ENCODE measurements at places on chromosomes 16 and 17. TPM values are rescaled to one million over a fixed set of nuclear protein-coding genes. Genes with fewer than 3 reads are reported as not detected.

DNA sequence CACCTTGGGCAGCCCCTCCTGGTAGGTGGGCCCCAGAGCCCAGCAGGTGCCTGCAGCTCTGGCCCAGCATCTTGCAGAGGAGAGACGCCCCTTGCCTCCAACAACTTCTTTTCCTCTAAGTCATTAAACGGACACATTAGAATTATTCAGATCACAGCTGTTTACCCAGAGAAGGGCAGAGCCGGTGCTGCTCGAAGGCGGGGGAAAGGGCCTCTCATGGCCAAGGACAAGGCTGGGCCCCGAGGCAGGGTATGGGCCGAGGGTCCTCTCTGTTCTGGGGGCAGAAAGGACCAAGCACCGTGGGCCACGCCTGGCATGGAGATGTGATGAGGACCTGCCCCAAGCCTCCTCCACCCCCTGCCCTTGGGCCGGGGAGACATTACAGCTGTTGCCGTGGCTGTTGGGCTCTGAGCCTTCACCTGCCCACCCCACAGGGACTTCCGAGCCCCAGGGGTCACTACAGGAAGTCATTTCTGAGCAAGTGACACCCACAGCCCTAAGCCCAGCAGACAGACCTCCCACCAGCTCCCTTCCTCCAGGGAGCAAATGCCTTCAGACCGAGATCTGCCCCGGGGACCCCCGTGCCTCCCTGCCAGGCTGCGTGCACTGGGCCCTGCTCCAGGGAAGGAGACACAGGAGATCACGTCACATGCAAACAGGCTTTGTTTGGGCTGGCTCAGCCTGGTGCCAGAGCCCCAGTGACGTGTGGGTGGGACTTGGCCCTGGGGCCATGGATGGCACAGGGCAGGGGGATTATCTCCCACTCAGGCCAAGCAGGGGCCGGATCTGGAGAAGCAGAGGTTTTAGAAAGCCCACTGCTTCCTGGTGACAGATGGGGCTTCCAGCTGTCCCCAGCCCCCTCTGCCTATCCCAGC lies 699 bp upstream of the PVALEF start:
- DNase-seq: no peak

DNA sequence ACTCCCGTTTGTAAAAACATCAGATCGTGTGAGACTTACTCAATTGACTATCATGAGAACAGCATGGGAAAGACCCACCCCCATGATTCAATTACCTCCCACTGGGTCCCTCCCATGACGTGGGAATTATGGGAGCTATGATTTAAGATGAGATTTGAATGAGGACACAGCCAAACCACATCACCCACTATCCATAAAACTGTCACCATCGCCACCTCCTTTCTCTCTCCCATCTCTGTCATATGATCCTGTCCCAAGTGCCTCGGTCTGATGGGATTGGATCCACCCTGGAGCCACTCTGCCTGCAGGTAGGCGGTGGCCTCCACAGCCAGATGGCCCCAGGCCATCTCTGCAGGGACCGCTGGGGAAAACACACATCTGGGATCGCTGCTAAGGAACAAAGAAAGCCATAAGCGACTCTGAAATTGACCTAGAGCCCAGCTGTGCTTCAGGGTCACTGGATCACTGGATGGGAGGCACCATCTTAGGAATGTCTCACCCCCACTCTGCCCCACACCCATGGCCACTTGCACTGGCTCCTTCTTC lies 61.2 kb downstream of the TMEM186 start:
- no peak for DNase-seq

The GP1BA gene
- total RNA-seq: not detected

The KCNJ18 gene
- not detected for total RNA-seq

The IL17C gene
- total RNA-seq: not detected

- no peak for DNase-seq
Measured at GRCh38 chr16:75343286-75343685, 90.0 kb downstream of the CFDP1 start.

The C1QTNF8 gene
- total RNA-seq: 4.3 TPM

GRCh38 chr17:68674029-68674925 lies 73.1 kb upstream of the FAM20A start:
- DNase-seq: no peak

DNA sequence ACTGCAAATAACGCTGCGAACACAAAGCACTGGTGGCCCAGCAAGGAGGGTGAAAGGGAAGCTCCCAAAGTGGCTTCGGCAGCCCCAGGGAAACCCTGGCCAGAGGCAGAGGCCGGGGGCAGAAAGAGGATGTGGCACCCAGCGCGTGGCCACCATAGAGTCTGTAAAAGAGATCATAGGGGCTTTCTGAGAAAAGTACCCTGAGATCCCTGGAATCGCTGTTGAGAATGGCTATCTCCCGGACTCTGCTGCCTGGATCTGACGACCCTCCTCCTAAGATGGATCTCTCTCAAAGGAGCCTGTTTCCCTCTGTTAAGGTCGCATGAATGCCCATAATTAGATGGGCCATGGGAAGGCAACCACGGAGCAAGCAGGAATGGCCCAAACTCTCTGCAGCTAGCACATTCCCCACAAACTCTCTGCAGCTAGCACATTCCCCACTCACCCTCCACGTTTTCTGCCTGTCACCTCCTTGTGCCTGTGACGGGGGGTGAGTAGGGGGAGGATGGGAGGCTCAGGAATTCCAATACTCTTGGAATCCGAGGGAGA lies 364.4 kb downstream of the XYLT1 start:
- no peak for DNase-seq

The UTS2R gene
- total RNA-seq: 0.27 TPM

The KREMEN2 gene
- total RNA-seq: not detected

DNA sequence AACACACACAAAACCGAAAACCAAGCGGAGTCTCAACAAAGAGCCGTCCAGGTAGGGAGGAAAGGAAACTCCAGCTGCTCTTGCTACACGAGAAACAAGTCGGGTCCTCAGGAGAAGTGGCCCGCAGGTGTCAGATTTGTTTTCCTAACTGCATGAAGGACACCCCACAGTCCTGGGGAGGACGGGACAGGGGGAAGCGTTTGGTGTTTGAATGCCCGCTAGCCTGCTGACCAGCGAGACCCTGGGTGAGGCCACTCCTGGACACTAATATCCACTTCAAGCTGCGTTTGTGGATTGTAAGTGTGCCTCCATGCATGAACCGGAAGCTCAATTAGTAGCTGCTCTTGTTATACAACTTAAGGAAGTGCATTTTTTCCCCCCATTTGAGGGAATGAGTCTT lies 299.5 kb downstream of the MAF start:
- no peak for DNase-seq

DNA sequence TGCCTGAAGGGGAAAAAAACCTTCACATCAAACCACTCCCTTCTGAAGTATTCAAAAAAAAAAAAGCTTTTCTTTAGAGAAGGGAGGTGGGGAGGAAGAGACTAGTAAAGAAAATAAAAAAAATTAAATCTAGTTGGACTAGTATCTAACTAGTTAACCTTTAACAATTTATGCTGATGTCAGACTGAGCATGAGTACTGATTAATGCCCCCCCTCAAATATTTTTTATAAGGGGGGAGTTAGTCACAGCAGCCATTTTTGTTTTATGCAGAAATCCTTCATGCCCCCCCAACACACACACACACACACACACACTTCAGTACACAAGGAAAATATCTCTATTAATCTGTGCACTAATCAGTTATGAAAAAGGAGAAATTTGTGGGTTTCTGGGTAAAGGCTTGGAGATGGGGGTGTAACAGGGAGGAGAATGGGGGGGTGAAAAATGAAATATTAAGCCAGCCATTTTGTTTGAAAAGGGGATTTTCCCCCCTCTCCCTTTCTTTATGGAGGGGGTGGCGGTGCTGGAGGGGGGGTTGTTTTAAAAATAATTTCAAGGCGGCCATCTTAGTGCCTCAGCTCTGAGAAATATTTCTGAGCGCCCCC lies 4.7 kb upstream of the CHD3 start:
- no peak for DNase-seq

GRCh38 chr17:78972507-78973105 lies 7.1 kb downstream of the LGALS3BP start:
- DNase-seq: no peak

DNA sequence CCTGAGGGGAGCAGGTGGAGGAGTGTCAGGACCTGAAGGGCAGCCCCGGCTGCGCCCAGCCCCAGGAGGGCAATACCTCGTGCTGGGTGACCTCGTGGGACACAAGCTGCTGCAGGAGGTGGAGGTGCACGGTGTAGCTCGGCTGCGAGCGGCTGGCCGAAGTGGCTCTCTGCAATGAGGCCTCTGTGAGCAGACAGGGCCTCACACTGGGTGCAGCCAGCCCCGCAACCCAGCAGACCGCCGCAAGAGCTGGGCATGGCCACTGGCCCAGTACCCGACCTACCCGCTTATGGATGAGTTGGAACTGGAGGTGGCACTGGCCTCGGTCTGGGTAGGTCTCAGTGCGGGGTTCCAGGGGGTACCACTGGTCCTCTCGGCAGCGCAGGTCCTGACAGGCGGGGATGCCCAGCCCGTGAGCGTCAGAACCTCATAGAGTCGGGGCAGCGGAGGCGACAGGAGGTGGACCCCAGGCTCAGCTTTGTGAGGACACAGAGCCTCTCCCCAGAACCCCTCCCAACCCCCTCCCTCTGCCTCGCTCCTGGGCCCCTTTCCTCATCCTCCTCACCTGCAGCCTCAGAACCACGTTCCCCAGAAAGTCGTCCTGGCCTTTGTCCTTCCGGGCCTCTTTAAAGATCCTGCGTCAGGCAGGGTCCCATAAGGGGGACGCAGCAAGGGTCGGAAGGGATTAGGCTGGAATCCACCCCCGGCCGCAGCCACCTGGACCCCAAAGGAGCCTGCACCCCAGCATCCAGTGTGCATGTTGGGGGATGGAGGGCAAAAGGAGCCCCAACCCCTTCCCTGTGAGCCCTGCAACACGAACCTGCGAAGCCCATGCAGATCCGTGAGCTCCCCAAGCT lies 4.0 kb downstream of the UNC13D start:
- DNase-seq: no peak

DNA sequence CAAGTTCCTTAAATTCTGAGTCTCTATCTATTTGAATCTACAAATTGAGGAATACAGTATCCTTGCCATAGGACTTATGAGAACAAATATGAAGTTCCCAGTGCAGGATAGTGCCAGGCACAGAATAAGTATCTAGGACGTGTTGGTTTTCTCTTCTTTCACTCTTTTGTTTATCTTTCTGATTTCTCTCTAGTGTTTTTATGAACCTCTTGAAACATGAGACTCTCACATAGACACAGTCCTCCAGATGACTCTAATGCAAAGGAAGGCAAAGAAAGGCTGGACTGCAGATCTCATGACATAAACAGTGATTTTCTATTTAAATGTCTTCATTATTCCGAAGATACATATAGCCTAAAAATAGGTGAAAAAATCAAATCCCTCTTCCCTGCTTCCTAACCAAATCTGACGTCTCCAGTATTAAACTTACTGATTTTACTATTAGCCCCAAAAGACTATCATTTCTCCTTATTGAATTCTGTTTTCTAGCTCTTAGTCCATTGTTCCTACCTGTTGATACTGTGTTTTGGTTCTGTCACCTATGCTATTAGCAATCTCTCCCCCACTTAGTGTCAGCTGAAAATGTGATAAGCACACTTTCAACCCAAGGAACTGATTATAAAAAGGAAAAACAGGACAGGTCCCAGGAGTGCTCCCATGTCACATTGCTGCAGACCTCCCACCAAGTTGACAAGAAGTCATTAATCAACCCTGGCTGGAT lies 24.9 kb upstream of the ADAMTS18 start:
- DNase-seq: no peak

- no peak for DNase-seq
Measured at GRCh38 chr17:59671386-59671785, 35.8 kb downstream of the PTRH2 start.

DNA sequence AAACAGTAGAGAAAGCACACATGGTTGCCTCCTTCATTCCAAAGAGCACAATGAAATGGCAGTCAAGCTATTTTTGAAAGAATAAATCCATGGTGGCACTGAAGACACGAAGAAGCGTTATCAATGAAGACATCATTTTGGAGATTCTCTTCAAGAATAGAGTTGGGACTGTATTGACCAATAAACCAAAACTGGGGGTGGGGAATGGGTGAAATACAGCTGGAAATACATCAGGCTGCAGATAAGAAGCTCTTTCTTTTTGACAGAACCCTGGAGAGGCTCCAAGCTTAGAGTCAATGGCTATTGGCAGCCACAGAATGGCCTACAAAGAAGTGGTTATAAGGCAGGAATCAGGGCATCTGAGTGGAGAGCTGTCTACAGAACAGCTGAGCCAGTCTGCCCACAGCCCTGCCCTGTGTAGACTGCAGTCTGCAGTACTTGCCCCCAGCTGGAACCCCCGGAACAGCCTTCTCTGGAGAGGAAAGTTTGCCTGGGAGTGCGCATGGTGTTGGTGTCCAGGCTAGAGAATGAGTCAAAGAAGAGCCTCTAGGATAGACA lies 100.4 kb downstream of the STX8 start:
- DNase-seq: no peak

DNA sequence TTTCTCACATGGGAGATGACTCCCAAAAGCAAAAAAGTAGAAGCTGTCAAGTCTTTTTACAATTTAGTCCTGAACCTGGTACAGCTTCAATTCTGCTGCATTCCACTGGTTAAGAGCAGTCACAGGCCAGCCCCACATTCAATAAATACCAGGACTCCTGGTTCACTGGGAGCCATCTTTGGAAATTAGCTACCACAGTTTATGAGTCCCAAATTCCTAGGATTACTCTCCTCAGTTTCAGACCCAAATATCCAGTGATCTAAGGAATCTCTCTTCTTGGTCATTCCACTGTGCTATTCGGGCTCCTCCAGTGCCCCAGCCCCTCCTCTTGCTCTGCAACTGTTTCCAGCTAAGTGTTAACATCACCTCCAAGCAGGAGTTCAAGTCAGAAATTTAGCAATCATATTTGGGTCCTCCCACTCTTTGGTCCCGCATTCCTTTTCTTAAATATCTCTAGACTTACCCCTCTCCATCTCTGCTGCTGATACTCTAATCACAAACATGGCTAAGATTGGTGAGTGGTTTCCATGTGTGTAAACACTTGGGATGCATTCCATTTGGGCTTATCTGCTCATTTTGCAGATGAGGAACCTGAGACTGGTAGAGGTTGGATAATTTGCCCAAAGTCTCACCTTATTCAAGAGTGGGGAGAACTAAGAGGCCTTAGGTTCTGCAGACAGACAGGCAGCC lies 9.6 kb upstream of the WIPF2 start:
- no peak for DNase-seq

The UBE2I gene
- 76.1 TPM for total RNA-seq

- DNase-seq: no peak
Measured at GRCh38 chr17:47077576-47077975, 98.5 kb upstream of the RPRML start.

- DNase-seq: no peak
Measured at GRCh38 chr16:30748634-30749445, 615 bp downstream of the PHKG2 start.

The NQO1 gene
- 40.2 TPM for total RNA-seq

- no peak for DNase-seq
Measured at GRCh38 chr17:16345565-16345964, 7.7 kb downstream of the CENPV start.

GRCh38 chr16:80607204-80607603 lies 66.4 kb downstream of the DYNLRB2 start:
- no peak for DNase-seq

Measured in thoracic aorta (tissue), 2 donors.